Endodermal cell (in vitro differentiated cells): ENCODE measurements at places on chromosomes 12 and 14. TPM values are rescaled to one million over a fixed set of nuclear protein-coding genes. Genes with fewer than 3 reads are reported as not detected.

PHETA1 gene
- total RNA-seq = 5.9 to 15.0 TPM (median 15.0 TPM) in 3 replicates

PIWIL1 gene
- total RNA-seq = not detected in 3 replicates

TMEM63C gene
- 0.42 to 1.6 TPM (median 1.1 TPM) in 3 replicates for total RNA-seq

RHOJ gene
- total RNA-seq = not detected in 2 replicates

ADAMTS20 gene
- total RNA-seq = 0.70 TPM in 2 replicates

VASH1 gene
- 10.3 and 11.4 TPM in 2 replicates for total RNA-seq
